ENCODE measurements at places on chromosomes 2 and 18.

- DNase-seq = no peak
- no peaks in the 10 kb centered on the region for H3K4me1 ChIP-seq
- H3K27me3 ChIP-seq = no peaks in the 10 kb centered on the region
- H3K4me3 ChIP-seq = no peak overlapping the region
Measured at GRCh38 chr2:236702657-236703372, 133.2 kb downstream of the ACKR3 start.

DNA sequence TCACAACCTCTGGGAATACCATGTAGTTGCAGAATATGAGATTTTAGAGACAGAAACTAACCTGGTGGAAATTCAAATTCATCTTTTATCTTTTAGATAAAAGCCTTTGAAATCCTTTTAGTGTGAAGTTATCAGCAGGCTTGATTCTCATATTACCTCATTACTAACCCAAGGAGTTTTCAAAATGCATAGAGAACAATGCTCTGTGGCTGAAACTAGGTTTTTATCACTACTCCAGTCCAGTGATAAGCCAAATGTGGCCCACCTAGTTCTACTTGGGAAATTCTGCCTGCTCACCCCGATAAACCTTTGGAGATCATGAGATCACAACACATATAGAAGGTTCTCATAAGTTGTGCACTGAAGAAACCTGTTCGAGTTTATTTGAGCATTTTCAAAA, 121.7 kb downstream of the MMADHC start:
- H3K36me3 ChIP-seq = no peaks in the 10 kb centered on the region
- H3K27me3 ChIP-seq = no peaks in the 10 kb centered on the region
- no peak for DNase-seq
- no peaks in the 10 kb centered on the region for H3K4me1 ChIP-seq

- H3K27me3 ChIP-seq = no peaks in the 10 kb centered on the region
- peaks cover 15% of the 10 kb centered on the region for H3K4me1 ChIP-seq
- no peak for DNase-seq
- no peak overlapping the region for H3K27ac ChIP-seq
- no peak overlapping the region for H3K4me3 ChIP-seq
- no peaks in the 10 kb centered on the region for H3K36me3 ChIP-seq
Measured at GRCh38 chr2:68057658-68058396, 5.0 kb downstream of the C1D start.

DNA sequence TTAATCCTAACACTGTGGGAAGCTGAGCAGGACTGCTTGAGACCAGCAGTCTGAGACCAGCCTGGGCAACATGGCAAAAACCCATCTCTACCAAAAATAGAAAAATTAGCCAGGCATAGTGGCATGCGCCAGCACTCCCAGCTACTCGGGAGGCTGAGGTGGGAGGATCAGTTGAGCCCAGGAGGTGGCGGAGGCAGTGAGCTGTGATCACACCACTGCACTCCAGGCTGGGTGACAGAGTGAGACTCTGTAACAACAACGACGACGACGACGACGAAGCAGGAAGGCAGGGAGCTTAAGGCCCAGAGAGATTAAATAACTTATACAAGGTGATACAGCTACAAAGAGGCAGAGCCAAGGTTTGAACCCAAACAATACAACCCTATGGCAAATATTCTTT, 37.3 kb downstream of the CFAP36 start:
- no peak for DNase-seq
- no peaks in the 10 kb centered on the region for H3K27me3 ChIP-seq
- no peak overlapping the region for H3K4me3 ChIP-seq
- no peaks in the 10 kb centered on the region for H3K4me1 ChIP-seq
- peaks cover 17% of the 10 kb centered on the region for H3K36me3 ChIP-seq
- H3K27ac ChIP-seq = no peak overlapping the region

GRCh38 chr2:108917526-108917925, 71.5 kb downstream of the EDAR start:
- H3K27ac ChIP-seq = no peak overlapping the region
- no peak overlapping the region for H3K4me3 ChIP-seq
- DNase-seq = no peak
- H3K4me1 ChIP-seq = no peaks in the 10 kb centered on the region
